Breast epithelium (tissue), 4 donors: ENCODE measurements at places on chromosomes 12 and 14.

- no peak for DNase-seq
These were observed 21.9 kb upstream of the IFT81 start for GRCh38 chr12:110102255-110102654.

DNA sequence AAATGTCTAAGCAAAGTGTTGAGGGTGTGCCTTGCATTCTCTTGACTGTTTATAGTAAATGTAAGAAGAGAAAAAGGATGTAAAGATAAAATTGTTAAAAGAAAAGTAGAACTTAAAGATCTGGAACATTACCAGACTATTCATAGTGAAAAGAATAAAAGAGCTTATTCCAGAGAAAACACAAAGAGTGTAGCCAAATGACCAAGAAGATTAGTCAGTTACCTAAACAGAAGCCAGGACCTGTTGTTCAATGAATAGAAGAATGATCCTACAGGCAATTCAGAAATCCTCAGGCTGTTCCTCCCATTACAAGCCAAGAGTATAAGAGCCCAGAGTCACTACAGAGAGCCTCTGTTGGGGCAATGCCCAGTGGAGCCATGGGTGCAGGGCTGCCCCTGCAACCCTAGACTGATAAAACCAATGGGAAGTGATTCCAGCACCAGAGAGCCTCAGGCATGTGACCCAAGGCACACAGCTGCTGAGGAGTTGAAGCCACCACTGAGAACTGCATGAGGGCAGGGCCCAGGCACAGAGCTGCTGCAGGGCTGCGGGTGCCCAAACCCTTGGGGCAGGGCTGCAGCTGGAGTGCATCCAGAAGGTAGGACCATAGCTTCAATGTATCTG lies 91.1 kb upstream of the SLC38A4 start:
- DNase-seq: no peak

DNA sequence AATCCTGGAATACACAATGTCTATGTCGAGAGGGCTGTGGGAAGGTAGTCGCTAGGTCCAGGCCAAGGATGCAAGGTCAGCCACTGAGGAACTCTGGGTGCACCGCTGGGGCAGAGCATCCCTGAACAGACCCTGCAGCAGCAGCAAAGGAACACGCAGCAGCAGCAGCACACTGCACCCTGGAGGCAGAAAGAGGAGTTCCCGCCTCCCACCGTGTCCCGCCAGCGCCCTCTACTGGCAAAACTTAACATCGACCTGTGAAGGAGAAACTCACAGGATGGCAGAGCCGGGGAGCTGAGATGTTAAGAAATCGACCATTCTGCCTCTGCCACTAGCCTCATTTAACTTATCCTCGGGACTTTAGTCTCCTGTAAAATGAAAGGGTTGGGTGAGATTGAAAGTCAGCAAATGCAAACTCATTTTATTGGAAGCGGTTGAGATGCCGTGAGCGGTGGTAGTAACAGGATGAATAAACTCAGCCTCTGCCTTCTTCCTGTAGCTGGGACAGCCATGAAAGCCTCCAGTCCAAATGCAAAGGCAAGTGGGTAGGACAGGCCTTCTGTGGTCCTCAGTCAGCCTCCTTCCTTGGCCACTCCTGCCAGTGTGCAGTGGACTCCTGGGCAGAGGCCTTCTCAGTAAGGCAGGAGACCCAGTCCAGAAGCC lies 45.6 kb downstream of the STAB2 start:
- no peak for DNase-seq

GRCh38 chr14:54687750-54688119 lies 120.8 kb downstream of the SAMD4A start:
- DNase-seq: no peak

DNA sequence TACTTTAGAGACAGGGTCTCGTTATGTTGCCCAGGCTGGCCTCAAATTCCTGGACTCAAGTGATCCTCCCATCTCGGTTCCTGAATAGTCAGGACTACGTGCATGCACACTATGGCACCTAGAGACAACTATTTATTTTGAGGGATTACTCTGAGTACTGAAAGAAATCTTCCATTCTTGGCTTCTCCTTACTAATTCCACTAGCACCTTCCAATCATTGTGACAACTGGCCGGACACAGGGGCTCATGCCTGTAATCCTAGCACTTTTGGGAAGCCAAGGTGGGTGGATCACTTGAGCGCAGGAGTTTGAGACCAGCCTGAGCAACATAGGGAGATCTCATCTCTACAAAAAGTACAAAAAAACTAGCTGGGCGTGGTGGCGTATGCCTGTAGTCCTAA lies 42.1 kb upstream of the MTERF2 start:
- no peak for DNase-seq

- DNase-seq: no peak
These were observed 34.5 kb upstream of the CDK2AP1 start for GRCh38 chr12:123306200-123306599.

DNA sequence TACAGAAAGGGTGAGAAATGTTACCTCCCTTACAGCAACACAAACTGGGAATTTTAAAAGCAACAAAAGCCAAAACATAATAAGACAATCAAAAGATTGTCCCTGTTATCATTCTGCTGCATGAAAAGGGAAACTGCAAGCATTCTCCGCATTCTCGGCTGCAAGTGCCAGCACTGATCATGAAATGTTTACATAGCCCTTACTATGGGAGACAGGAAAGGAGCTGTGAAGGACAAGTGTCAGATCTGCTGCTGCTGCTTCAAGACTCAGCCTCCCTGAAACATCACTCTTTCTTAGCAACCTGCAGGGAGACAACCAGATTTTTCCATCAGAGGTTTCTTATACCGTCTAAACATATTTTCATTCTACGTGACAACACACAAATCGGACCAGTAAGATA lies 20.1 kb downstream of the DENND5B start:
- no peak for DNase-seq

- no peak for DNase-seq
These were observed 19.5 kb downstream of the CCDC91 start for GRCh38 chr12:28209782-28210181.

DNA sequence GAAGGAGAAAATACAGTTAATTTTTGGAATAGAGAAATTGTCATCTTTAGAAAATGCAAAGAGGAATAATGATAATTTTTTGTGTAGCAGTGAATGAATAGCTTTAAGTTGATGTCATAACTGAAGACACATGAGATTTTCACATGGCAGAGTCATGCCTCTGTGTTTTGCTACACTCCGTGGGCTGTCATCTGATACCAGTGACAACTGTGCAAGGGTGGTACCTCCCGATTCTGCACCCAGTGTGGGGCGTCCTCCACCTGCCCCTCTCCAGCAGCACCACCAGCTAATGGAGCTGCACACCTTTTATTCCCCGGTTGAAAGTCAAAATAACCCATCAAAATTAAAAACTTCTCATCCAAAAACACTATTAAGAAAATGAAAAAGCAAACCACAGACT lies 47.2 kb downstream of the ANKRD9 start:
- no peak for DNase-seq

GRCh38 chr14:37202812-37203211 lies 5.1 kb downstream of the MIPOL1 start:
- no peak for DNase-seq

GRCh38 chr14:69481815-69482568 lies 2.5 kb upstream of the PLEKHD1 start:
- DNase-seq: no peak

DNA sequence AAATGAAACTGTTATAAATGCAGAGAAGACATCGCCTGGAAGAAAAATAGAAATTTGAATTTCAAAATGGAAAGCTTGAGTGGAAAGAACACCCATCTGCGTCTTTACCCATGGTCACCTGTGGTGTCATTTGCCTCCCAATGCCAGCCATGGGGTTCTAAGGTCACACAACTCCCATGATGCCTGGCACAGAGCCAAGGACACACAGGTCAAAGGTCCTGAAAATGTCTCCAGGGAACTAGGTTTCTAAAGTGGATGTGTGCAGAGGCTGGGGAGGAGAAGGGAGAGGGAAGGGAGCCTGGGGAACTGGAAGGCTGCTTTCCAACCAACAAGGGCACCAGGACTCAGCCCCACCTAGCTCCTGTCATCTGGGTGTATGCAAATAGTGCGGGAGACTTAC lies 724.0 kb upstream of the TMEM132C start:
- no peak for DNase-seq

DNA sequence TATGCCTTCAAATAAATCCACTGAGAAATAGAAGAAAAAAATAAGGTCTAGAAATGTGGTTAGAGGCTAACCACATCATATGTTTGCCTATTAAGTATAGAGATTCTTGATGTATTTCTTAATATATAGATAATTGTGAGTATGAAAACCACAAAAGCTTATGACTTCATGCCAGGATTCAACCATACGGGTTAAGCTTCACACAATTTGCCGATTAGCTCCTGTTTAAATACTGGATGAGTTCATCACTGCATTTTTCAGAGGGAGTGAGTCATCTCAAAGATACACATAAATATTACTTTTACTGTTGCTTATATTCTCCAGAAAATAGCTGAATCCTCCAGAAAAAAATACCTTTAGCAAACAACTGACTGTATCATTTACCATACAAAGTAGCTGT lies 79.6 kb downstream of the RPL10L start:
- DNase-seq: no peak

DNA sequence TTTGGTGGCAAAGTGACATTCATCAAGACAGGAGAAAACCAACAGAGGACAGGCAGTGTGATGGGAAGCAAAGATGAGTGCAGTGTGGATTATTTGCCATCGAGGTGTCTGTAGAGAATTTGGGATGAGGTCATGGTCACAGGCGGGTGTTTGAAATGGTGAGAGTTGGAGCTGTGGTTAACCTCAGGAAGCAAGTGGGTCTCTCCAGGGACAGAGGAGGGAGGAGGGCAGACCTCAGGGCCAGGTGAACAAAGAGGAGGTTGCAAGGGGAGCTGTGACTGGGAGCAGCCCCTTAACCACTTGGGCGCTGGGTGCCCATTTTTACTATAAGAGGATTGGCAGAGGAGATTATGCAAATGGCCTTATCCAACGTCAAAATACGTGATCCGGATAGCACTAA lies 7.0 kb downstream of the FZD10 start:
- no peak for DNase-seq

DNA sequence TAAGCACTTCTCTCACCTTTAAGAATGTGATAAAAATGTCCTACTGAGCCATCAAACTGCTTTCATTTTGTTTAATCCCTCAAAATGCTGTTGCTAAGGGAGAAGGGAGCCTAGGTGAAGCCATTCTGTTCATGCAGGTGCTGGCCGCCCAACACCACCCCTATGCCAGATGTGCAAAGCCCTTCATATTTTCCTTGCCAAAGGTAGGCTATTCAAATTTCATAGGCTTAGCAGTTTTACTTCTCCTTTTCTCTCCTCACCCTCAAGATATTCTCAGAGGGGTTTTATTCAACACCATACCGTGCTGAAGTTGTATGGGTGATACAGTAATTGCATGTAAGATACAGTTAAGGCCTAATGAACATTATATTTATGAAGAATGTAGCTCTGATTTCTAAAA lies 461.7 kb downstream of the GXYLT1 start:
- no peak for DNase-seq

DNA sequence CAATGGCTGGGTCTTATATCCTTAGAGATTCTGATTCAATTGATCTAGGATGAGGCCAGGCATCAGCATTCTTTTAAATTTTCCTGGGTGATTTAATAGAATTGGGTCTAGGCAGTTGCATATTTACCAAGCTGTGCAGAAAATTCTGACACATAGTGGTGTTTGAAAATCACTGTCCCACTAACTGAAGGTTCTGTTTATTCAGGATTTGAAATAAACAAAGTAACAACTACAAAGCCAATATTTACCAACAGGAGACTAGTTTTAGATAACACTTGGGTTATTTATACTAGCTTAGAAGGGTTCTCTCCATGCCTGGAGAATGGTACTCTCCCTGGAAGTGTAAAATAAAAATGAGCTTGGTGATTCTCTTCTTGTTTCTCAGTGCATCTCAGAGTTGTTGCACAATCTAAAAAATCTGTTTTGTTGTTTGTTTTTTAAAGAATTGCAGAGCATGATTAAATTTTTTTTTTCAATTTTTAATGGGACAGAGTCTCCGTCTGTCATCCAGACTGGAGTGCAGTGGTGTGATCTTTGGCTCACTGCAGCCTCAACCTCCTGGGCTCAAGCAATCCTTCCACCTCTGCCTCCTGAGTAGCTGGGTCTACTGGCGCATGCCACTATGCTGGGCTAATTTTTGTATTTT lies 16.9 kb downstream of the BEST3 start:
- no peak for DNase-seq

GRCh38 chr12:70122804-70123203 lies 120.4 kb upstream of the CNOT2 start:
- DNase-seq: no peak

GRCh38 chr12:46647034-46647433 lies 178.8 kb downstream of the SLC38A4 start:
- DNase-seq: no peak

DNA sequence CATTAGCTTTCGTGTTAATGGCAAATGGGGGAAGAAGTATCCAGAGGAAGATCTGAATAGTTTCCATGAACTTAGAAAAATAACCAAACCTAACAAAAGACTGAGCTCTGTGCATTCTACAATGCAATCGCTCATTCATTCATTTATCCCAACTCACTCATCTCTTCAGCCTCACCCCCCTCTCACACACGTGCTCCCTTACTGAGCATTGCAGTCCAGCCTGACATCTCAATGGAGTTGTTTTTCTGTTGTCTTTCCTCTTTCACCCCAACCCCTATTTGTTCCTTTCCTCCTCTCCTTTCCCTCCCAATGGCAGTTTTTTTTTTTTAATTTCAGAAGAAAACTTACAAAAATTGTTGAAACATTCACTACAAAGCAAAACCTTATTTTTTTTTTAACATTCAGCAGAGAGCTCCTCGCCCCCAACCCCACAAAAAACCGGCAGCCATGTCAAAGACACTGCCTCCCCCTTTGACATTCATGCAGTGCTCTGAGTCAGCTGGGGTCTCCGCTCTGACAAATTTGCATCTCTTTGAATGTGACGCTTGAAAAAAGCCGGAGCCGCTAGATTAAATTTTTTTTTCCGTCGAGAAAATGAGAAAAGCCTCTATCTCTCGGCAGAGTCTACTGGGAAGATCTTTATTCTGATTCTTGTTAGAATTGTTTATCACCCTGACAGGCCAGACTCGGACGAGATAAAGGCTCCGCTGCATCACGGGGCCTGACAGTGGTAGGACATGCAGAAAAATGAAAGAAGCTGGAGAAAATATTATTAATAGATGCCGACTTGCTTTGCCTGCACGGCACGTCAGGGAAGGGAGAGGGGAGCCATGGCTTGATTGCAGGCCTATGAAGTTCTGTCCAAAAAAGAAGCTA lies 775.6 kb downstream of the VRK1 start:
- no peak for DNase-seq
